Non-pigmented ciliary epithelial cell (primary cell): ENCODE measurements at places on chromosomes 2 and 18.

GRCh38 chr2:73977466-73977865, 7.2 kb upstream of the TET3 start:
- DNase-seq: no peak

GRCh38 chr18:50024466-50024865, 170.5 kb downstream of the MYO5B start:
- DNase-seq: no peak

- no peak for DNase-seq
Measured at GRCh38 chr18:45284174-45284573, 331.1 kb upstream of the SLC14A2 start.

GRCh38 chr18:5857180-5857579, 38.1 kb downstream of the TMEM200C start:
- DNase-seq: no peak

GRCh38 chr2:134169788-134170187, 84.1 kb upstream of the MGAT5 start:
- no peak for DNase-seq

GRCh38 chr2:220279372-220279771, 651.9 kb downstream of the SLC4A3 start:
- DNase-seq: peak; percentile 94

DNA sequence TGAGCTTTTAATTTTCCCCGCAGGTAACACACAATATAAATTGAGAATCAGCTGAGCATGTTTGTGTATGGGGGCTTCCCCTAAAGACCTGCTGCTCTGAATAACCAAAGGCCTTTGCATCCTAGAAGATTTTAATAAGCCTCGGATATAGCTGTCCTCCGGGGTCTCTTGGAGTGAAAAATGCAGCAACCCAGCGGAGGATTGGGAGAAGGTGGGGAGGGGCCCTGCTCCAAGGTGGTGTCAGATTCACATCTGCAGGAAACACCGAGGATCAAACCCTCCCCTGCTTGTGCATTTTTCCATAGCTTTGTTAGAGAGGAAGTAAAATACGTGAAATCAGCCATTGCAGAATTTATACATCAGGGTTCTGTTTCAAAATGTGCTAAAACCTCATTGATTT, 63.0 kb upstream of the OTOF start:
- DNase-seq: no peak

GRCh38 chr2:46956981-46957531, 41.5 kb upstream of the MCFD2 start:
- DNase-seq: no peak

- DNase-seq: no peak
Measured at GRCh38 chr2:11292464-11293255, 51.8 kb downstream of the ROCK2 start.

DNA sequence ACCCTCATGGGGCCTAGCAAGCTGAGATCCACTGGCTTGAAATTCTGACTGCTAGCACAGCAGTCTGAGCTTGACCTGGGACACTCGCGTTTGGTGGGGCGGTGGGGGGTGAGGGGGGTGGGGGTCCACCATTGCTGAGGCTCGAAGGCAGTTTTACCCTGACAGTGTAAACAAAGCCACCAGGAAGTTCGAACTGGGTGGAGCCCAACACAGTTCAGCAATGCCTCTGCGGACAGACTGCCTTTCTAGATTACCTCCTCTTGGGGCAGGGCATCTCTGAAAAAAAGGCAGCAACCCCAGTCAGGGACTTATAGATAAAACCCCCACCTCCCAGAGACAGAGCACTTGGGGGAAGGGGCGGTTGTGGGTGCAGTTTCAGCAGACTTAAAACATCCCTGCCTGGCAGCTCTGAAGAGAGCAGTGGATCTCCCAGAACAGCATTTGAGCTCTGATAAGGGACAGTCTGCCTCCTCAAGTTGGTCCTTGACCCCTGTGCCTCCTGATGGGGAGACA, 149.7 kb upstream of the TANK start:
- no peak for DNase-seq

- no peak for DNase-seq
Measured at GRCh38 chr2:70188460-70188859, 2.4 kb downstream of the C2orf42 start.

DNA sequence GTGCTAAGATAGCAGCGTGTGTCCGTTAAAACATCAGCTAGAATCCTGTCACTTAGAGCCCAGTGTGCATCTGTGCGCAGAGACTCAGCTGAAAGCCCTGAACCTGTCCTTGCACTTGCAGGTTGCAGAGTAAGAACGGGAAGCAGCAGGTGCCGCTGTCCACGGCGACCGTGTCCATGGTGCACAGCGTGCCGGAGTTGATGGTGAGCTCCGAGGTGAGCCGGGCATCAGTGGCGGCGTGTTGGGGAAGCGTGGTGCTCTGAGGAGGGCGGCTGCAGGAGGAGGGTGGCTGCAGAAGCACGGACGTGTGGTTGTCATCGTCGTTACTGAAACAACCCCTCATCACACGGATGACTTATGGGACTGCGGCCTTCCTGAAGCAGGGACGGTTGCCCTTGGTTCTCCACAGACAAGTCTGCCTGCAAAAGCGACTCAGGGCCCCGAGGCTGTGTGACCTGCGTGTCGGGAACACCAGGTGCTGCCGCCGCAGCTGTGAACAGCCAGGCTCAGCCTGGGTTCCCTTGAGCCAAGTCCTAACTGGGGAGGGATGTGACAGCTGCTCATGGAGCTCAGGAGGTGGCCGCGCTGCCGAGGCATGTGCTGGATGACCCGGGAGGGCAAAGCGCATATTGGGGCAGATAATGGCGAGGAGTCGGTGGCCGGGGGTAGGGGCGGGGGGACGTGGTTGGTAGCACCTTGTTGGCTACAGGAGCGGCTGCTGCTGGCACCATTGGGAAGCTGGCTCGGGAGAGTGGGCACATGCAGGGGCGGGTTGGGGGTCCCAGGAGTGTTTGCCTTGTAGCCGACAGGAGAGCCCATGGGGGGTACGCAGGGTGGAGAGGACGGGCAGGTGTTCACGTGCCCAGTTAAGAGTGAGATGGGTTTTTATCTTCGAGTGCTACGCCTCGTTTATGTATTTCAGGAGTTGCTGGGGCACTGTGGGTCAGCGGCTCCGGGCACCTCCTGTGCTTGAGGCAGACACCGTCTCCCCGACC, 16.6 kb downstream of the CTDP1 start:
- DNase-seq: no peak

- DNase-seq: no peak
Measured at GRCh38 chr2:104052356-104052755, 801.6 kb upstream of the POU3F3 start.

- no peak for DNase-seq
Measured at GRCh38 chr18:38868757-38869156, 1303.2 kb upstream of the CELF4 start.

GRCh38 chr18:10202845-10203321, 251.6 kb upstream of the APCDD1 start:
- no peak for DNase-seq

- DNase-seq: no peak
Measured at GRCh38 chr2:169073963-169074751, 4.8 kb downstream of the DHRS9 start.

- DNase-seq: no peak
Measured at GRCh38 chr18:10297086-10297485, 157.3 kb upstream of the APCDD1 start.

GRCh38 chr18:74115046-74115445, 32.6 kb downstream of the FBXO15 start:
- peak; percentile 75 for DNase-seq

GRCh38 chr2:148814143-148814859, 60.7 kb upstream of the KIF5C start:
- peak; percentile 36 for DNase-seq

GRCh38 chr2:54897420-54898310, 152.6 kb downstream of the RTN4 start:
- no peak for DNase-seq

DNA sequence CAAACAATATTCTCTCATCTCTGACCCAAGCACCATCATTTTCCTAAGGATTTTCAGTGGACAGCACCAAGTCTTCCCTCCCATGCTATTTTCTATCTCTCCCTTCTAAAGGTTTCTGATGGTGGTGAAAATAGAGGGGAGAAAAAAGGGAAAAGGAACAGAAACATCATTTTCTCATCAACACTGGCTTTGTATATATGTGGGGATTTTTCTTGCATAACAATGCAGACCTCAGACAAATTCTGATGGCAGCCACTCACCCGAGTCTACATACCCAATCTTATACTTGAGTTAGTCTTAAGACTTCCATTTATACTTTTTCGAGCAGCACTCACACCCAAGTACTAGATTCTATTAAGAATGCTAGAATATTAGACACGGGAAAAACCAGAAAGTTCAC, 95.8 kb downstream of the TMEM163 start:
- DNase-seq: no peak

- no peak for DNase-seq
Measured at GRCh38 chr2:205462681-205463345, 219.5 kb upstream of the NRP2 start.

- DNase-seq: no peak
Measured at GRCh38 chr2:40955635-40956034, 503.7 kb upstream of the SLC8A1 start.

- DNase-seq: no peak
Measured at GRCh38 chr18:22456547-22456946, 38.8 kb upstream of the CTAGE1 start.

- no peak for DNase-seq
Measured at GRCh38 chr2:104163611-104164130, 690.2 kb upstream of the POU3F3 start.

DNA sequence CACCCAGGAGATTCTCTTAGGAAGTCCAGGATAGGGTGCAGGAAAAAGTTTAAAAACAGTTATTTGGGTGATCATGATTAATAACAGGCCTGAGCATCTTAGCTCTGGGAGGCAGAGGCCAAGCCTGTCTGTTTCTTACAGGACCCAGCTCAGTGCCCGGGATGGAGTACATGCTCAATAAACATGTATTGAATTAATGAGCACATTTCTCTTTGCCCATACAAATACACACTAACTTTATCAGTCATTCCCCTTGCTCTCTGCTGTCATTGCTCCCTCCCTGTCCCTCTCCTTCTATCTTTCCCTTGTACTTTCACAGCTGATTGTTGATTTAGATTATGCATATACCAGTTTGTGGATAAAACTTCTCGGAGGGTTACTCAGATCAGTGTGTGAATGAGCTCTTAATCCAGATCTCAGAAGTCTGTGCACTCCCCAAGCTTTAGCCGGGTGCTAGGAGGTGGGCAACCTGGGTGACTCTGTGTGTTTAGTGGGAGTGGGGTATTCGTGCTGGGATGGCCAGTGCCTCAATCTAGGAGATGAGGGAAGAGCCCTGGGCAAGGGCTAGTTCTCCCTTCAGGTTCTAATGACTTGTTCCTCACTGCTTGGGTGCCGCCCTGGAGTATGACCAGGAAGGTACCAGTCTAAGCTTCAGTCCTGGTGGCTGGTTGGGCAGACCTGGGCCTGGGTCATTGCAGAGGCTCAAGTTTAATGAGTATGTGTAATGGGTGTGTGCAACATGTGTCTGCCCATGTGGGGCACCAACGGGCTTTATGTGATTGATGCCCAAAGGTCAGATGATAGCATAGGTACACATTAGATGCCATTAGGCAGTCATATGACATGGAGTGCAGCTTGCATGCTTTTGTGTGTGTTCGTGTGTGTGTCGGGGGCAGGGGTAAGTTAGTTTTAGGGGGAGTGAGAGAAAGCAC, 10.6 kb downstream of the EMX1 start:
- DNase-seq: no peak

DNA sequence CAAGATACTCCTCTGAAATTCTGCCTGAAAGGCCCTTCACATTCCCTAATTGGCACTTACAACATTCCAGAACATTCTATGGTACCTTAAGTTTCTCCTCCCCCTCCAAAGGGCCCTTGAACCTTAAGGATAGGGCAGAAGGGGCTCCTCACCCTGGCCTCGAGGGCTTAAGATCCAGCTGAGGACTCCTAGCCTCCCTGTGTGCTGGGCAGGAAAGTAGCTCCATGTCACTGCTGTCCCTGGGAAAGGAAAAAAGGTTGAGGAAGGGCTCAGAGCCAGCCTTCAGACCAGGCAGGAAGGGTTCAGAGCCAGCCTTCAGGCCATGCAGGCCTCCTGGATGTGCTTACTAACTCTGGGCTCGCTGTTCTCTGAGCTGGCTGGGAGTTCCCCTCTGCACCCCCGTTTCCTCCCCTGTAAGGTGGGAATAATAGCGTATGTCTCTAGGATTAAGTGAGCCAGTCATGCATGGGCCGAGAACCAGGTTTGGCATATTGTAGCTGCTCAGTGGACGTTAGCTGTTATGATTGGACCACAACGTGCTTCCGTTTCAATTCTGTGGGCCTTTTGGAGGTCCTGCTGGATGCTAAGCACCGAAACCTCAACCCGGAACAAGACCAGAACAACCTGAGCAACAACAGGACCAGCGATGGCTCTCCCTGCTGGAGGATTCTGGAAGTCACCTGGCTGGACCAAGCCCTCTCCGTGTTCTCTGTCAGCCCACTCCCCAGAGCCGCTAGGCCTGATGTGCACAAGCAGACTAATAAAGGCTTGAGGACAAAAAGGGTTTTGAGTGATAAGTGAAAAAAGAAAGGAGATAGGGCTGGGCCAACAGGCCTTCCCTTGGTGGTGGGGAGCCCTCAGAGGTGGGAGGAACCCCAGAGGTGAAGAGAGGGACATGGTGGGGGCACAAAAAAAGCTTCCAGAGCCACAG, 1.0 kb upstream of the B3GNT7 start:
- no peak for DNase-seq

- no peak for DNase-seq
Measured at GRCh38 chr18:70197026-70197425, 8.5 kb downstream of the RTTN start.
